ENCODE measurements at places on chromosomes 6 and 20. TPM values are rescaled to one million over a fixed set of nuclear protein-coding genes. Genes with fewer than 3 reads are reported as not detected.

- DNase-seq = no peak
Observed at GRCh38 chr20:35088231-35089145, 4.1 kb downstream of the TRPC4AP start.

DNA sequence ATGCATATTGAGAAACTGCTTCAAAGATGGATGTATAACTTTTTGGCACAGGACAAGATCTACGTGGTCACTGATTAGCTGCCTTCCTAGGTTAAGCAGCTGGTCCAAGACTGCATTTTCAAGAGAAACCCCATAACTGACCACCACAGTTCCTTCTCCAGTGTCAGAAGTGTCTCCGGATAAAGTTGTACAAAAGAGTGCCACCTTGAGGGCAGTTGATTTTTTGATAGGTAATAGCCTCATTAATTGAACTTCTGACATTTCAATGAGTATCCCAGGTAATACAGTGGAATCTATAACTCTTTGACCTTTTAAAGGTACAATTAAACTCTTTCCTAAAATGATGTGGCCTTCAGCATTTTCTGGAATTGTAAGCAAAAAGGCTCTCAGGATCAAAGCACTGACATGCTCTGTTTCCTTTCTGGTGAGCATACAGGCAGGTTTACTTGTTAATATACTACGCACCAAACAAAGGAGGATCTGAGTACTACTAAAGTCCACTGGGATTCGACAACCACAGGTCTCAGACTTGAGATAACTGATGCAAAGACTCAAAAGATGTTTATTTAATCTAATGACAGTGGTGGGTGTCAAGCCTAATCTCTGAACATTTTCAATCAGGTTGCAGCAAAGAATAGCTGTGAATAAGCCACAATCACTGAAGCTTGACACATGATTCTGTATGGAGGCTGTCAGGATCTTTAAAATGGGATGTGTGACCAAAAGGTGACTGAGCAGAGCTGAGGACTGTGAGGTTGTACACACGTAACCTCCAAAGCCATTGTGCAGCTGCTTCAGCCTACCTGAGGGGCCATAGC is 21.2 kb downstream of the MKKS start:
- DNase-seq = no peak

- DNase-seq = no peak
Observed at GRCh38 chr6:133919362-133919761, 30.4 kb downstream of the TCF21 start.

- no peak for DNase-seq
Observed at GRCh38 chr20:56875052-56875659, 246.1 kb downstream of the TFAP2C start.

DNA sequence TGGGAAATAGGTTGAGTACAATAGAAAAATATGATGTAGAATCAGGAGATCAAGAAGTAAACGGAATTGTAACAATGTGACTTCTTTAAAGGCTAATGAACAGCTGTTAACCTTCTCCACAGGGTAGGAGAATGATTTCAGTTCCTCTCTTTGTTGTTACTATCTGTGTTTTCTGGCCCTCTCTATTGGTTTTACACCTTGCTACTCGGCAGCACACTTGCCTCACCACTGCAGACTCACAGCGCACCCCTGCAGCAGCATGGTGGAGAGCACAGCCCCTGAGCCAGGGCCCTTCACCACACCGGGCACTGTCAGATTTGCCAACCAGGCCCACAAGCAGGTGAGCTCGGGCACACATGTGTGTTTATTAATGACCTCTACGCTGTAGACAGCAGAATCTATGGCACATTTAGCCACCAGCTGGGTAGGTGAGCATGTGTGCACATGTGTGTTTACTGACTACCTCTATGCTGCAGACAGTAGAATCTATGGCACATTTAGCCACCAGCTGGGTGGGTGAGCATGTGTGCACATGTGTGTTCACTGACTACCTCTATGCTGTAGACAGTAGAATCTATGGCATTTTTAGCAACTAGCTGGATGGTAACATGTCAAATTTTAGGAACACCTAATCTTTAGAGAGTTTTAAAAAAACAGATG is 16.8 kb downstream of the SFT2D1 start:
- DNase-seq = no peak

GRCh38 chr6:26327450-26328264 is 37.3 kb upstream of the BTN3A2 start:
- peak; percentile 84 for DNase-seq

DNA sequence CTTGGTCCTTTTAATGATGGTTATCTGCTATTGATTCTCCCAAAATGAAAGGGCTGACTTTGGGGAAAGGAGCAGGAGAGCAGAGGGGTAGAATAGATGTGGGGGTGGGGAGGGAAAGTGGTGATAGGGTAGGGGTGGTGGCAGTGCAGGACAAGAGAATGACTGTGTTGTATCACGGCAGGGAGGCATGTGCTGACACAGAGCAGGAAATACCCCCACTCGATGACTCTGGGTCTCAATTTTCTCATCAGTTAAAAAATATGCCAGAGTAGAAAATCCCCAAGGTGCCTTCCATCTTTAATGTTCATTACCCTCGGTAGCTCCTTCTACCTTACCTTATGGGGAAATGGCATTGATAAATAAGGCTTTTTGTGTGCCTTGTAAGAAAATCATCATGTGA is 79.0 kb upstream of the ATXN1 start:
- no peak for DNase-seq

IL17A gene
- not detected for total RNA-seq

MYL9 gene
- not detected for total RNA-seq

IL17F gene
- total RNA-seq = not detected

RRAGD gene
- total RNA-seq = 0.41 TPM

All from Karpas-422 (cell line).